Islet precursor cell (in vitro differentiated cells): ENCODE measurements at places on chromosomes 2 and 18.

- DNase-seq = no peak
Measured at GRCh38 chr18:74283646-74284045, 8.1 kb downstream of the CYB5A start.

GRCh38 chr18:3265564-3266033, 3.7 kb downstream of the MYL12B start:
- DNase-seq = peak; percentile 71

DNA sequence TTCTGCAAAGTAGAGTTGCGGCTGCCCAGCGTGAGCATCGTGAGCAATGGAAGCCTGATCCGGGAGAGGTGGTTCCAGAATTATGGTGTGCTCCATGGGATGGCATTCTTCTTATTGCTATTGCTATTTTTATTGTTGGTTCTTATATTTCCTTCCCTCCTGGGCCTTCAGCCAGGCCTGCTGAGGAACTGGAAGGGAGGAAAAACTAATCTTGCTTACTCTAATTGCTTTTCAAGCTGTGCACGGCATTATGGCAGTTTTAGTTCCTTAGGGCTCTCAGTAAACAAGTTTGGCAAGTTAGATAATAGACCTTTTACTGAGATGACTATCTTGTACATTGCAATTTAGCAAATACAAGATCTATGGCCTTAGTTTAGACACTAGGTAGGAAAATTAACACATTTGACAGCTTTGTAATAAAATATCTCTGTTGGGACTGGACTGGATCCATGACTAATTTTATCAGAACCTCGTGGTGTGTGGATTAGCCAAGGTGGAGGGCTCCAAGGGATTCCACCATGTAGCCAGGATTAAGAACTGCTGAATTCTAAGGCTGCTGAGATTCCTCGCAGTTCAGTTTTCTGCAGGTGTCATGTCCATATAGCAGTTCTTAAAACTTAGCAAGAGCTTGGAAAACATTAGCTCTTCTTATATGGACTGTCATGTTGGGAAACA, 6.0 kb downstream of the RSAD2 start:
- DNase-seq = no peak

GRCh38 chr2:203476881-203477280, 58.2 kb downstream of the RAPH1 start:
- DNase-seq = no peak

- DNase-seq = peak; percentile 38
Measured at GRCh38 chr2:240213226-240213475, 72.7 kb upstream of the OTOS start.

GRCh38 chr2:102636283-102636907, 17.0 kb downstream of the SLC9A2 start:
- DNase-seq = no peak

- DNase-seq = peak; percentile 77
Measured at GRCh38 chr2:138536302-138536701, 34.7 kb downstream of the SPOPL start.

GRCh38 chr2:230644356-230644935, 68.2 kb upstream of the CAB39 start:
- DNase-seq = no peak

GRCh38 chr2:236990552-236990951, 95.1 kb upstream of the COPS8 start:
- DNase-seq = no peak
